Metanephros (tissue), 2 donors: ENCODE measurements at places on chromosomes 16 and 17. TPM values are rescaled to one million over a fixed set of nuclear protein-coding genes. Genes with fewer than 3 reads are reported as not detected.

HOXB4 gene
- 14.2 TPM for total RNA-seq

SCIMP gene
- 1.8 TPM for total RNA-seq

MLX gene
- total RNA-seq, result 29.0 TPM

CLEC18B gene
- 64.8 TPM for total RNA-seq

CDH1 gene
- total RNA-seq, result 88.2 TPM

TPSD1 gene
- total RNA-seq, result not detected

VMO1 gene
- total RNA-seq, result 1.9 TPM

CES1 gene
- 3.4 TPM for total RNA-seq

ABCC6 gene
- total RNA-seq, result 23.2 TPM

BIRC5 gene
- total RNA-seq, result 18.5 TPM

ZMYND15 gene
- total RNA-seq, result 0.99 TPM

CCT6B gene
- total RNA-seq, result 2.3 TPM

CTRB2 gene
- not detected for total RNA-seq

DHRS7C gene
- 25.3 TPM for total RNA-seq

SPOP gene
- total RNA-seq, result 103 TPM

VAT1L gene
- 2.5 TPM for total RNA-seq

BCAR1 gene
- total RNA-seq, result 77.0 TPM

PPL gene
- total RNA-seq, result 22.7 TPM

KIF22 gene
- total RNA-seq, result 52.0 TPM

TMEM204 gene
- 27.7 TPM for total RNA-seq

COPRS gene
- 43.8 TPM for total RNA-seq

HOXB8 gene
- 64.8 TPM for total RNA-seq

CCDC144A gene
- 0.29 TPM for total RNA-seq

WNK4 gene
- 11.4 TPM for total RNA-seq

DUS1L gene
- 57.0 TPM for total RNA-seq

CCL15 gene
- 1.2 TPM for total RNA-seq

CYBA gene
- total RNA-seq, result 130 TPM

KDM6B gene
- 22.2 TPM for total RNA-seq

P3H4 gene
- total RNA-seq, result 37.2 TPM

EEF2KMT gene
- 8.4 TPM for total RNA-seq

THRA gene
- 51.0 TPM for total RNA-seq

WNT9B gene
- 53.8 TPM for total RNA-seq

TRIM72 gene
- total RNA-seq, result 13.8 TPM

PRSS36 gene
- 0.76 TPM for total RNA-seq

TM4SF5 gene
- total RNA-seq, result 0.53 TPM

SEPTIN1 gene
- 0.41 TPM for total RNA-seq

CD300E gene
- total RNA-seq, result 1.1 TPM

AIPL1 gene
- total RNA-seq, result not detected

CACNG1 gene
- total RNA-seq, result 25.8 TPM

ENO3 gene
- total RNA-seq, result 699 TPM

PDILT gene
- total RNA-seq, result not detected

CBX2 gene
- total RNA-seq, result 19.4 TPM

KRT27 gene
- not detected for total RNA-seq

TNFRSF12A gene
- total RNA-seq, result 25.6 TPM

THOC6 gene
- total RNA-seq, result 18.2 TPM

SDK2 gene
- 19.2 TPM for total RNA-seq

MFSD6L gene
- total RNA-seq, result 3.0 TPM

SMCR8 gene
- total RNA-seq, result 19.7 TPM

SCGB1C2 gene
- total RNA-seq, result not detected

CNGB1 gene
- total RNA-seq, result not detected

CTRB1 gene
- not detected for total RNA-seq

KRT24 gene
- not detected for total RNA-seq

ITGAD gene
- total RNA-seq, result 0.18 TPM
